SJSA1 (cell line): ENCODE measurements at places on chromosomes 5 and 9. TPM values are rescaled to one million over a fixed set of nuclear protein-coding genes. Genes with fewer than 3 reads are reported as not detected.

- no peak for DNase-seq
- H3K4me1 ChIP-seq: no peaks in the 10 kb centered on the region
- no peaks in the 10 kb centered on the region for H3K27me3 ChIP-seq
- H3K4me3 ChIP-seq: no peak overlapping the region
- H3K36me3 ChIP-seq: no peaks in the 10 kb centered on the region
Measured at GRCh38 chr5:160506006-160507004, 84.7 kb downstream of the PTTG1 start.

GRCh38 chr5:170597872-170598271, 94.1 kb downstream of the KCNIP1 start:
- H3K27ac ChIP-seq: peak overlapping the region; percentile 81
- peaks cover 24% of the 10 kb centered on the region for H3K4me1 ChIP-seq
- no peaks in the 10 kb centered on the region for H3K27me3 ChIP-seq
- H3K4me3 ChIP-seq: no peak overlapping the region
- H3K36me3 ChIP-seq: no peaks in the 10 kb centered on the region
- DNase-seq: peak; percentile 34

GRXCR2 gene
- total RNA-seq: 0.21 TPM in 1 of 2 replicates, not detected in the other

- DNase-seq: no peak
- H3K27ac ChIP-seq: no peak overlapping the region
- peaks cover 11% of the 10 kb centered on the region for H3K4me1 ChIP-seq
- H3K36me3 ChIP-seq: no peaks in the 10 kb centered on the region
Measured at GRCh38 chr9:34045903-34046302, 2.8 kb downstream of the UBAP2 start.

PRSS3 gene
- not detected in 2 replicates for total RNA-seq
